Natural killer cell (primary cell): ENCODE measurements at places on chromosomes 1 and 21. TPM values are rescaled to one million over a fixed set of nuclear protein-coding genes. Genes with fewer than 3 reads are reported as not detected.

DNA sequence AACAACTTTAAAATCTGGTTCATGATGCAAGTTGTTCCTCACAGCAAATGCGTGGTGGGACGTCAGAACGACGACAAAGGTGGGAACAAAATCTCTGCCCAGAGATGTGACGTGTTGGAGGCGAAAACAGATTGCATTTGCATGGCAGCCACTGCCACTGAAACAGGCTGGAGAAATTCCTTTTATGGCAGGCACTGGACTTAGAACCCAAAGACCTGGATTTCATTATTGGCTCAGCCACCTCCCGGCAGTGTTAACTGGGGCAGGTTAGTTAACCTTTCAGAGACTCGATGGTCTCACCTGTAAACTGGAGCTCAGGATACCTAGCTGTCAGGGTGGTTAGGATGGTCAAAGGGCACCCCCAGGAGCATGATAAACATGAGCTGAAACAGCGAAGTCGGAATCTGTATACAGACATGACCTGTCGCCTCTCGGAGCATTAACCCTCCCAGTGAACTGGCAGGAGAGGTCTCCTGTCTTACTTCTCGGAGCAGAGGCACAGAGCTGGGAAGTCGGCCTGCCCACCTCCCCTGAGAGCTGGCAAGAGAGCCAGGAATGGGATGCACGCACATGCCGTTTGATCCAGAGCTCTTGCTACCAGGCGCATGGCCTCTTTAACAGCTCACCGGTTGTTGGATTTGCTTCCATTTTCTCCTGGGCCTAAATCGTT, 59.2 kb upstream of the TARBP1 start:
- DNase-seq: no peak

CLDN17 gene
- total RNA-seq: not detected

CLIC6 gene
- not detected for total RNA-seq

SYTL1 gene
- total RNA-seq: 312 TPM

ADCY10 gene
- not detected for total RNA-seq

OR10J1 gene
- total RNA-seq: not detected

AGMAT gene
- 0.66 TPM for total RNA-seq

CDC7 gene
- total RNA-seq: 7.9 TPM

TRIM62 gene
- total RNA-seq: 35.4 TPM

NEK7 gene
- 42.1 TPM for total RNA-seq

DNA sequence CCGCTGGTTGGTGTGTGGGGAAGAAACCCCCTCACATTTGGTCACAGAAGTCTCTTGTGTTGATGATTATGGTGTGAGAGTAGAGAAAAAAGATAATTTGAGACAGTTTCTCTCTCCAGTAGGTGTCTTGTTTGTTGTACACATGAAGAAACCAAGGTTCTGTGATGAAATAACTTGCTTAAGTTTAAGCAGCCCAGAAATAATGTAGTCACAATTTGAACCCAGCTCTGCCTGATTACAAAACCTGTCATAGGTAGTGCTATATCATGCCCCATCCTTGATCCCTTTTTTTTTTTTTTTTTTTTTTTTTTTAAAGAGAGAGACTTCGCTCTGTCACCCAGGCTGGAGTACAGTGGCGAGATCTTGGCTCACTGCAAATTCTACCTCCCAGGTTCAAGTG, 4.9 kb downstream of the MFN2 start:
- DNase-seq: no peak

DNA sequence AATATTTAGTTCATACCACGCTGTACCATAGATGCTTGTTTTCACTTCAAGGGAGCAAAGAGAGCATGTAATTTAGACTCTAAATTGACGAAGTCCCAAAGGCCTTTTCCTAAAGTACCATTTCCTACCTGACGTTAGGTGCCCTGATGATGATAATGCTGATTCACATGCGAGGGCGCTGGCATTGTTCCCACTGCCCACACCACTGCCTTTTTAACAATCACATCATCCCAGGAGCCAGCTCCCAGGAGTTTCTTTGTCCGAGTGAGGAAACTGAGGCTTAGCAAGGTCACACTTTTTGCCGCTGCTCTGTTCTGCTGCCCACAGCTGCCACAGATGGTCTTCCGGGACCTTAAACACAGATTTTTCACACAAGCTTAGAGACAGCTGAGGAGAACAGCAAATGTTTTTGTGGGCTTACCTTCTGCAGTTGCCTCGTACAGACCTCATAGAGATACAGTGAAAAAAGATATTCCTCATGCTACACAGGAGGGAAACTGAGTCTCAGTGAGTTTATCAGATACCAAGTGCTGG, 69.4 kb downstream of the EVA1C start:
- DNase-seq: no peak
